ENCODE measurements at places on chromosomes 1 and 21.

DNA sequence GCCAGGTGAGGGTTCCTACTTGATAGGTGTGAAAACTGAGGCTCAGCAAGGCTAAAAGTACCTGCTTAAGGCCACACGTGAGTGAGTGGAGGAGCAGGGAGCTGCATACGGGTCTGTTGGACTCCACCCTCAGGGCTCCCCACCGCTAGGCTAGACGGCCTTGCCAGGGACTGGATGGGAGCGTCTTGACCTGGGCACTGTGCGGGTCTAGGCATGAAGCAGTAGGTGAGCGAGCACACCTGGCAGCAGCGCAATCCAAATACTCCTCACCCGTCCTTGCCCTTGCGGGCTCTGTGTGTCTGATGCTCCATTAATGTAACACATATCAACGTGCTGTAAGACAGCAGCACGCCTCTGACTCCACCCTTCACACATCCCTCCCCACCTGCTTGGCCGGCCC, 94.0 kb downstream of the LACTBL1 start:
- H3K36me3 ChIP-seq: no peaks in the 10 kb centered on the region
- H3K27me3 ChIP-seq: no peaks in the 10 kb centered on the region
- H3K4me1 ChIP-seq: no peaks in the 10 kb centered on the region
- H3K4me3 ChIP-seq: no peak overlapping the region
- DNase-seq: no peak
- no peak overlapping the region for H3K27ac ChIP-seq

DNA sequence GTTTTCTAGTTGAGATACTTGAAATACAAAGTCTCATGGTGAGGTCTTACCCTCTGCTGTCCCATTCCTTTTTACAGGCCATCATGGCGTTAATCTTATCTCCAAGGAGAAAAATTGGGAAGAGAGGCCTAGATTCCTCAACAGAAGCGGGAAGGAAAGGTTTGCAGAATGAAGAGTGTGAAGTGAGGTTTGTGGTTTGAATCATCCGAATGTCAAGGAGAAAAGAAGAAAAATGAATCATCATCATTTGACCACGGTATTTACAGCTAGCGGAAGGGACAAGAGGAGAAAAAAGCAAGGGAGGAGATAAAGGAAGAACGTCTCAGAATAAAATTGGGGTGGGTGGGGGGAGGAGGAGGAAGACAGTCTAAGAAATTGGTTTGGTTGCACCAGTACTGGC, 935 bp upstream of the COG2 start:
- no peak for DNase-seq
- no peaks in the 10 kb centered on the region for H3K36me3 ChIP-seq
- H3K27me3 ChIP-seq: no peaks in the 10 kb centered on the region

DNA sequence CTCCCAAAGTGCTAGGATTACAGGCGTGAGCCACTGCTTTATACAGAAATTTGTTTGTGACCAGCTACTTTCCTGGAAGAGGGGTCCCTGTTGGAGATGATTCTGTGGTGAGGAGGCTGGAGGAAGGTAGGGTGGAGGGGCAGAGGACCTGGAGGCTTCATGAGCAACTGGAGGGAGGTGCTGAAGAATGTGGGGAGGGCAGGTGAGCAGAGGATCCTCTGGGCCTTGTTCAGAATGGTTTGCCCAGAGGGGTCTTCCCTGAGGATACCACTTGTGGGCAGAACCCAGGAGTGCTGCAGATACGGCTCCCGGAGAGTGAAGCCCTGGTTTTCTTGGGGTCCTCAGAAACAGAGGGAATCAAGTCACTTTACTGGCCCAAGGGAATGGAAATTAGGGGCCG, 67.2 kb upstream of the WDR26 start:
- no peak overlapping the region for H3K27ac ChIP-seq
- H3K27me3 ChIP-seq: no peaks in the 10 kb centered on the region
- H3K36me3 ChIP-seq: no peaks in the 10 kb centered on the region
- H3K4me1 ChIP-seq: peaks cover 15% of the 10 kb centered on the region
- no peak overlapping the region for H3K4me3 ChIP-seq

GRCh38 chr1:9196129-9197040, 38.2 kb upstream of the H6PD start:
- DNase-seq: peak; percentile 72
- no peak overlapping the region for H3K4me3 ChIP-seq
- H3K4me1 ChIP-seq: no peaks in the 10 kb centered on the region
- peak overlapping the region; percentile 47 for H3K27ac ChIP-seq
